ENCODE measurements at places on chromosomes 16 and 17.

GRCh38 chr17:19717031-19717360 is 612 bp upstream of the SLC47A2 start:
- DNase-seq = no peak

DNA sequence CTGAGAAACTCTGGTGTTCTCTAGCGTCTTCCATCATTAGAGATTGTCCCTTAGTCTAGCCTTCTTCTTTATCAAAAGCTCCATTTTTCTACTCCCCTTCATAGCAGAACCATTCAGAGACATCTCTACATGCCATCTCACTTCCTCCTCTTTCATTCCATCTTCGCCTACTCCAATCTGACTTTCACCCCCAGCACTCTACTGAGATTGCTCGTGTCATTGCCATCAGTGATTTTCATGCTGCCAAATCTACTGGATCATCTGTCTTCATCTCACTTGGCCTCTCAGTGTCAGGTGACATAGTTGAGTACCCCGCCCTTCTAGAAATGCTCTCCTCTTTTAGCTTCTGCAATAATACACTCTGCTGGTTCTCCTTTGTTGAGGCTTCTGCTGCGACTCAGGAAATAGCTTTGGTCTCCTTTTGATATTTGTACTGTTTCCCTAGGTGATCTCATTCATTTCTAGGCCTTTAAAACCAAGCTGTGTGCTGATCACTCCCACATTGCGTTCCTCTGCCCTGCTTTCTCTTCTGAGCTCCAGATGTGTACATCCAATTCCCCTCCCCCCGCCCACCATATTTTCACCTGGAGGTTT is 119.1 kb downstream of the FTO start:
- DNase-seq = no peak

GRCh38 chr16:70429888-70430666 is 8.8 kb downstream of the ST3GAL2 start:
- no peak for DNase-seq

DNA sequence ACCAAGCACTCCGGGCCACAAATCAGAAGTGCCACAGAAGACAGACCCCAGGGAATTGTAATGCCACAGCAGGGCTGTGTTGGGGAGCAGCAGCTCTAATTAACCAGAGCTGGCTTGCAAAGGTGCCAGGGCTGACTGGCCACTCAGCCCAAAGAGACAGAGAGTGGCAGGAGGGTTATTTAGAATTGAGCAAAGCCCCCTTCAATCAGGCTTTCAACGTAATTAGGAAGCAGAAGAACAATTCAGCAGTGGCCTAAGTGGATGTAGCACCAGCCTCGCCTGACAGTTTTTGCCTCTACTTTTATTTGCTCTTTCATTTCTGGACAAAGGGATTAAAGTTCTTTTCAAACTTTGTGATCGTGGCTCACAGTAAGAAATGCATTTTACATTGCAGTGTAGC is 278.3 kb upstream of the IRX3 start:
- no peak for DNase-seq

GRCh38 chr17:40343219-40344119 is 21.1 kb downstream of the GJD3 start:
- no peak for DNase-seq

DNA sequence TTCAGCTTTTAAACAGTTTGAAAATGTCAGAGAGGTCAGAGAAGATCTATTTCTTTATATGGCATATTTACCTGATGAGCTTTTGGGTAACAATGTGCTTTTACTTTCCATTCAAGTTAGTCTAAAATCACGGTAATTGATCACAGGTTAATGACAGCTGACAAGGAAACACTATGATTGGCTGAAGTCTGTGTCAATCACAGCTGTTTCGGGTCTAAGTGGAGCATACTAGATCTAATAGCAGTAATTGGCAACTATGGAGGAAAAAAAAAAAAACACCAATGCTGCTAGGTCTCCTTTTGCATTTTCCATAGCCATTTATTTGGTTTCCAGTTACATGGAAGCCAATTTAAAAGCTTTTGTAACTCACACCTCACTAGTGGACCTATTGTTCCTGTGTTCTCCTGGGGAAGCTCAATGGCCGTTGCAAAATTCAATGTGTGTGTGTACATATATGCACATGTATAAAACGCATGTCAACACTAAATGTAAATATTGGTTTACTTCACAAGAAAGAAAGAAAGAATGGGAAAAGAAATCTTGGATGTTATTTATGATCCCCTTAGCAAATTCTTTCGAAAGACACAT is 568.3 kb upstream of the ZFHX3 start:
- DNase-seq = no peak

- DNase-seq = no peak
Observed at GRCh38 chr16:13835935-13836730, 83.8 kb upstream of the ERCC4 start.

GRCh38 chr17:57228911-57229310 is 27.4 kb upstream of the MSI2 start:
- DNase-seq = no peak

GRCh38 chr16:31000671-31001382 is 9.6 kb downstream of the STX1B start:
- no peak for DNase-seq

GRCh38 chr17:4405038-4405669 is 28.6 kb upstream of the SPNS3 start:
- DNase-seq = no peak

GRCh38 chr16:78577630-78578029 is 478.2 kb downstream of the WWOX start:
- no peak for DNase-seq

DNA sequence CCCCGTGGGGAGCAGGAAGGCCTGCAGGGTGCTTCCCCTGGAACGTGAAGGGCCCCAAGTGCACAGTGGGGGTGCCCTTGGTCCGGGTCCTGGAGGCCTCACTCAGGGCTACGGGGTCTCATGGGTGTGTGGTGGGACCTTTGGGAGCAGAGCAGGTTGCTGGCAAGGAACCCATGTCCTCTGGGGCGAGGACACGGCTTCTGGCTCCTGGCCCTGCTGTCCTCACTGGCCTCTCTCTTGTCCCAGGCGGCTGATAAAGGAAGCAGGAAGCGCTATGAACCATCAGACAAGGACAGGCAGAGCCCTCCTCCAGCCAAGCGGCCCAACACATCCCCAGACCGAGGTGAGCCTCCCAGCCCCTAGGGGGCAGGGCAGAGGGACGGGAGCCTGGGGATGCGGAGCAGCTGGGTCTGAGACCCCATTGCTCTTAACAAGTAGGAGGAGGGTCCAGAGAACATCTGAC is 9.8 kb upstream of the IL17C start:
- DNase-seq = no peak

GRCh38 chr16:82175627-82176026 is 5.6 kb upstream of the MPHOSPH6 start:
- no peak for DNase-seq

GRCh38 chr16:52677501-52677900 is 130.6 kb upstream of the TOX3 start:
- DNase-seq = no peak

DNA sequence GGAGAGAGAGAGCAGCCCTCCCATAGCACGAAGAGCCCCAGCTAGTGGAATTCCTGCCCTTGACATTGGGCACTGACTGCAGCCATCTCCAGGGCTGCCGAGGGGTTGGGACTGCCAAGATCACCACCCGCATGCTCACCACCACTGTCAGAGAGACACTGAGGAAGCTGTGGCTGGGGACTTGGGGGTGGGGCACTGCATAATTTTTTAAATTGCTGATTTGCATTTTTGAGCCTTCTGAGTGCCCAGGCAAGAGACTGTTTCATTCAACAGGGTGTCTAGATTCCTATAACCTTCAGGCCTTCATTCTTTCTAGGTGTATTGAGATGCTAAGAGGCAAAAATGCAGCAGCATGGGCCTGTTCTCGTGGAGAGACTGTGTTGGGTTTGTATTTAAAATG is 9.0 kb upstream of the EPX start:
- DNase-seq = no peak

DNA sequence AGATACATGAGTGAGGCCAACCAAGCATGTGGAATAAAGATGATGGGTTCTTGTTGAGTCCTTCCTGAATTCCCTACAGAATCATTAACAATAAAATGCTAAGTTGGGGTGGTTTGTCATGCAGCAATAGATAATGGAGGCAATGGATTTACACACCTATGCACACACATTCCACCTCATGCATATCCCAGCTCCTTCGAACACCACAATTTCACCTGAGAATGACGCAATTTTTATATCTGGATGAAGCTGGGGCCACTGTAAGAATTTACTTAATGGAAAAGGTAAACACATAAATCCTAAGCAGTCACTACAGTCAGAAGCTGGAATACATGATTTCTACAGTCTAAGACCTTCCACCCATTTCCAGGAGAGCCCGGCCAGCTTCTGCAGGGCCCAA is 49.8 kb upstream of the ICAM2 start:
- no peak for DNase-seq

GRCh38 chr16:53089434-53090285 is 34.9 kb downstream of the CHD9 start:
- no peak for DNase-seq

- no peak for DNase-seq
Observed at GRCh38 chr17:55822028-55822427, 71.2 kb downstream of the PCTP start.

- no peak for DNase-seq
Observed at GRCh38 chr16:67055712-67056487, 27.0 kb downstream of the CBFB start.

- no peak for DNase-seq
Observed at GRCh38 chr17:62823111-62823893, 15.2 kb upstream of the MARCHF10 start.

GRCh38 chr17:77127735-77128361 is 12.9 kb upstream of the SEC14L1 start:
- DNase-seq = no peak

- no peak for DNase-seq
Observed at GRCh38 chr16:3074860-3075522, 9.6 kb downstream of the IL32 start.

DNA sequence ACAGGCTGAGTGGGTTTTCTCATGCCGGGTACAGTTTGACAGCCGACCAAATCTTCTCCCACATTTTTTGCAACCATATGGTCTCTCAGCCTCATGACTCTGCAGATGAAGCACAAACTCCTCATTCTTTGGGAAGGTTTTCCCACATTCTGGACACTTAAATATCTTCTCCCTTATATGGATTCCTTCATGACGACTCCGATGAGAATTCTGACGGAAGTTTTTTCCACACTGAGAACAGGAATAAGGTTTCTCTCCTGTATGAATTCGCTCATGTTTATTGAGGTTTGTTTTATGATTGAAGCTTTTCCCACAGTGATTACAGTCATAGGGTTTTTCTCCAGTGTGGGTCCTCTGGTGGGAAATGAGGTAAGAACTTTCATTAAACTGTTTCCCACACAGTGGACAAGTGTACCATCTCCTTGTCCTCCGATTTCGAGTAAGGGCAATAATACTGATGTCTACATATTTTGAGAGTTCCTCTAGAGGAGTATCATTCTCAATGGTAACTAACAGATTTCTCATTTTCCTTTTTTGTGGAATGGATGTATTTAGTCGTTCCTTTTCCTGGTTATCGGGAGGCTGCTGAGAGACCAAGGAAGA is 10.9 kb downstream of the ZNF200 start:
- no peak for DNase-seq

DNA sequence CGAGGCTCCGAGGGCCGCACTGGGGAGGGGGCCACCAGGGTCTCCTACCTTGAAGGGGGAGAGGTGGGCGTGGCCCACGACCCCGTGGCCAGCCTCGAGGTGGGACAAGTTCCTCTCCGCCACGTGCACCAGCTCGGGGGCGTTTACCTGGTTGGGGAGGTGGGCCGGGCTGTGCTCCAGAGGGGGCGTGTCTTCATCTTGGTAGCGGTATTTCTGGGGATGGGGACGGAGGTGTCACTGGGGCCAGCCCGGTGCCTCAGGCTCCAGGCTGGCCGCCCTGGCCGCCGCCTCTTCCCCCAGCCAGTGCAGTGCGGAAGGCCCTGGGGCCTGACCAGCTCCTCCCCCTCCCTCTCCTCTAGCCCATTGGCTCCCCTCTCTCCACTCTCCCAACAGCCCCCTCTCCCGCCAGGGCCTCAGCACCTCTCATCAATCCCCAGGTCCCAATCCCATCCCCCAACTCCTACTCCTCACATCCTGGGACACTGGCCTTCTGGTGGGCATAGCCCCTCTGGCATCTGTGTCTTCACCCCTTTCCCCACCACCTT is 11.5 kb downstream of the DLG4 start:
- no peak for DNase-seq

DNA sequence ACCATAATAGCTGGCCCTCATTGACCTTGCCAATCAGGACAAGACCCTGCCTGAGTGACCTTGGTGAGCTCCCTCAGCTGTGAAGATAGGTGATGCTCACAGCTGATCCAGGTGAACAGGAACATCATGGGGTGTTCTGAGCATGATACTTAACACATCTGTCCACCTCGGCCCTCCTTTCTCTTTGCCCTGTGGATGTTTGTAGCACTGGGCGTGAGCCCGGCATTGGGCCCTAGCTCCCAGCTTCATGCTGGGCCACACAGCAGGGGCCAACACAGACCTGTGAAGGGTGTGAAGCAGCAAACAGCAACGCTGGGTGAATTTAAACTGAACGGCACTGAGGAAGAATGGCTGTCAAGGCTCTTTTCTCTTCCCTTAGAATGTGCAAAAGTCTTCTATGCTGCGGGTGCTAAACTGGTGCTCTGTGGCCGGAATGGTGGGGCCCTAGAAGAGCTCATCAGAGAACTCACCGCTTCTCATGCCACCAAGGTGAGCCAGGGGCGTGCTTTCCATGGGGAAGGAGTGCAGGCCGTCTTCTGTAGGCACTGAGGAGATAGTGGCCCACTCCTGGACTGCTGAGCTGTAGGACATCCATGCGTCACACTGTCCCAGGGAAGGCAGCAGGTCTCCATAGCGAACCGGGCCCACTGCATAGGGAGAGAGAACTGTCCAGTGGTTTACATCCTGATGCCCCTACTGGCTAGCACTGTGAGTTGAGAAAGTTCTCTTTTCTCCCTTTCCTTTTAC is 35.9 kb downstream of the TMEM11 start:
- DNase-seq = no peak

GRCh38 chr17:14061666-14062560 is 7.4 kb upstream of the COX10 start:
- DNase-seq = peak; percentile 40

- no peak for DNase-seq
Observed at GRCh38 chr16:30372038-30372712, 1.9 kb upstream of the TBC1D10B start.

- no peak for DNase-seq
Observed at GRCh38 chr17:44738214-44738906, 20.4 kb upstream of the ADAM11 start.
